ENCODE measurements at places on chromosomes 3 and 15.

DNA sequence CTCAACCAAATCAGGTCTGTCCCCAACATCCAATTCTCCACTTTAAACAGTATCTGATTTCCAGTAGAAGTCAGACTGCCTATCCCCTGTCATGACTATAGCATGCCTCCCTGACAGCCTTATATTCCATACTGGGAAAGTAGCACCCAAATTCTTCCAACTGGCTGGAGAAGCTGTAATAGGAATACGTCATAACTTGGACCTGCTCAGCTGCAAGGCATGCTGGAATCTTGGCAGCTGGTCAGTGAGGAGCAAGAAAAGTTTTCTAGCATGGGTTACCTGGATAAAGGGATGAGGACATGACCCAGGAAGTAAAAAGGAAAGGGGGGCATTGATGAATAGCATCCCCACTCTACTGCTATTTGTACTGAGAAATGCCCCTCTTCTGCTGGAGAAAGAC lies 8.9 kb downstream of the SEMA5B start:
- DNase-seq = no peak

GRCh38 chr3:120025520-120025919 lies 68.7 kb downstream of the GSK3B start:
- DNase-seq = no peak

DNA sequence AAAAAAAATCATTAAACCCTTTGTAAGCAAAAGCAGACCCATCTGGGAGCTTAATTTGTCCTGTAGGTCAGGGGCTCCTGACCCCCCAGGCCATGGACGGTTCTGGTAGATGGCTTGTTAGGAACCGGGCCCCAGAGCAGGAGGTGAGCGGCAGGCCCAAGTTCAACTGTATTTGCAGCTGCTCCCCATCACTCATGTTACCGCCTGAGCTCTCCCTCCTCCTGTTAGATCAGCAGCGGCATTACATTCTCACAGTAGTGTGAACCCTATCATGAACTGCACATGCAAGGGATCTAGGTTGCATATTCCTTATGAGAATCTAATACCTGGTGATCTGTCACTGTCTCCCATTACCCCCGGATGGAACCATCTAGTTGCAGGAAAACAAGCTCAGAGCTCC lies 60.7 kb downstream of the FSIP1 start:
- no peak for DNase-seq

GRCh38 chr3:107208100-107208499 lies 169.1 kb upstream of the CCDC54 start:
- no peak for DNase-seq

DNA sequence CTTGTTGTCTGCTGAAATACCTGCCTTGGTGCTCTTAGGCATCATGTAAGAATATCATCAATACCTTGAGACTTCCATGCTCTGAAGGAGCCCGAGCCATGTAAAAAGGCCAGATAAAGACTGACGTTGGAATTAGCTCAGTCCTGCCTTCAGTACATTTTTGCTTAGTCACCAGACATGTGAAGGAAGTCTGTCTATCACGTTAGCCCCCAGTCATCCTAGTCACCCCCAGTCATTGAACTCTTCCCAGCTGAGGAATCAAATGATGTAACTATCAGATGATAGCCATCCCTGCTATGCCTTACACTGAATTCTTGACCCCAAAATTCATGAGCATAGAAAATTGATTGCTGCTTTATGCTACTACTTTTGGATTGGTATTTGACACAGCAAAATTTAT lies 351.2 kb upstream of the SGO1 start:
- no peak for DNase-seq

GRCh38 chr15:70274255-70274880 lies 176.7 kb upstream of the TLE3 start:
- DNase-seq = no peak

- no peak for DNase-seq
Observed at GRCh38 chr3:190319660-190320059, 2.6 kb downstream of the CLDN1 start.

GRCh38 chr3:18076301-18076700 lies 333.9 kb upstream of the TBC1D5 start:
- DNase-seq = no peak

GRCh38 chr3:178685591-178685906 lies 149.3 kb downstream of the KCNMB2 start:
- no peak for DNase-seq

DNA sequence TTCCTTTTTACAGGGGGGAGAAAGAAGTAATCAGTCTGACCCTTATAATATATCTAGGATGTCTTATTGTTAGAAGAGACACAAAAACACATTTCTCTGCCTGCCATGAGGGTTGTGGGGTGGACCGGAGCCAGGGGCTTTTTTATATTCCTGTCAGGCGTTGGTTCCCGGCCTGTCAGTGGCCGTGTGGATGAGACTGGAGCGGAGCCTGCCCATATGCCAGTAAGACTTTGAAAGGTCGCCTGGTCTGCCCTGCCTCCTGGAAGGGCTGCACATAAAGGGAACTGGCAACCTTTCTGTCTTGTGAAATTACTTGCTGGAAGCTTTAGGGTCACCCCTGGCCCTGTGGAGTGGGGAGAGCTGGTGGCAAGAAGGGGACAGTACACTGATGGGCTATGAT lies 34.7 kb downstream of the MAP3K13 start:
- no peak for DNase-seq

- no peak for DNase-seq
Observed at GRCh38 chr3:166388321-166388720, 551.1 kb upstream of the BCHE start.
